Tracheal epithelial cell (primary cell): ENCODE measurements at places on chromosomes 1 and 21. TPM values are rescaled to one million over a fixed set of nuclear protein-coding genes. Genes with fewer than 3 reads are reported as not detected.

Gene KMO
- total RNA-seq = 1.2 TPM in 1 of 2 replicates, not detected in the other

Gene PTAFR
- total RNA-seq = 7.5 and 8.7 TPM in 2 replicates

Gene PLCH2
- total RNA-seq = 91.0 and 107 TPM in 2 replicates

Gene SELENBP1
- 3.6 and 8.5 TPM in 2 replicates for total RNA-seq

Gene SFN
- total RNA-seq = 704 and 1,068 TPM in 2 replicates

Gene ADGRB2
- total RNA-seq = 0.21 and 0.72 TPM in 2 replicates

Gene ILDR2
- total RNA-seq = 0.21 and 3.1 TPM in 2 replicates
